ENCODE measurements at places on chromosomes 4 and X. TPM values are rescaled to one million over a fixed set of nuclear protein-coding genes. Genes with fewer than 3 reads are reported as not detected.

MAP3K15 gene
- total RNA-seq: not detected

WDFY3 gene
- 104 TPM for total RNA-seq

TCEAL7 gene
- total RNA-seq: 16.2 TPM

RHOXF2 gene
- total RNA-seq: not detected

MRPL1 gene
- total RNA-seq: 30.5 TPM

EDA gene
- 0.10 TPM for total RNA-seq

XK gene
- total RNA-seq: not detected

LDB2 gene
- 57.1 TPM for total RNA-seq

FAM13A gene
- total RNA-seq: 4.0 TPM

GRCh38 chr4:26345565-26345938 is 24.7 kb downstream of the RBPJ start:
- DNase-seq: no peak

DNA sequence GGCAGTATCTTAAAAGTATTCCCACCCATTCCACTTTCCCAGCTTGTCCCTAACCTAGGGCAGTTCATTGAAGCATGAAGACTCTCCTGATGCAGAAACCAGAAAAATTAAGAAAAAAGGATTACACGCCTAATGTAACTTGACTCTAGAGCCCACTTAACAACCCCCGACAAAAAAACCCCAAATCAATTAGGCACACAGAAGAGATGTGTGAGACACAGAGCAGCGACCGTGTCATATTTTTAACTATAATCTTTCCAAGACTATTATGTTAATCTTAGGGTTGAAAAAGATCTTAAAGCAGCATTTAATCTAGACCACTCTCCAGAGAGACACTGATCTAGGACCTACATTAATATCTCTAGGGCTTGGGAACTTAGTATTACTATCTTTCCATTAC is 1.3 kb downstream of the YTHDC1 start:
- DNase-seq: no peak

GRCh38 chrX:39206399-39207145 is 405.3 kb downstream of the MID1IP1 start:
- no peak for DNase-seq

GRCh38 chr4:96162636-96163035 is 322.7 kb downstream of the PDHA2 start:
- no peak for DNase-seq

- DNase-seq: no peak
Observed at GRCh38 chr4:95027905-95028618, 270.3 kb downstream of the BMPR1B start.

DNA sequence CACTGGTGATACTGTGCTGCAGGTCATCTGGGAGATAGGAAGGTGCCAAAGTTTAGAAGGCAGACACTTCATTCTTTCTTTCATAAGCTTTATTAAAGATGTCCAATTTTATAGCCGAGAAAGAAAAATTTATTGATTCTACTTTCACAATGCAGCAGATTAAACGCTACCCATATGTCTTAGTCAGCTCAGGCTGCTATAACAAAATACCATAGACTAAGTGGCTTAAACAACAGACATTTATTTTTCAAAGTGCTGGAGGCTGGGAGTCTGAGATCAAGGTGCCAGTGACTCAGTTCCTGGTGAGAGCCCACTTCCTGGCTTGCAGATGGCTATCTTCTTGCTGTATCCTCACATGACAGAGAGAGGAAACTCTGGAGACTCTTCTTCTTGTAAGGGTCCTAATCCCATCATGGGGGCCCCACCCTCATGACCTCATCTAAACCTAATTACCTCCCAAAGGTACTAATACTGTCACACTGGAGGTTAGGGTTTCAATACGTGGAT is 33.4 kb upstream of the KLHL34 start:
- no peak for DNase-seq

GRCh38 chrX:29461039-29461438 is 754.3 kb upstream of the MAGEB2 start:
- no peak for DNase-seq

- DNase-seq: no peak
Observed at GRCh38 chrX:16914058-16914457, 32.4 kb upstream of the REPS2 start.

DNA sequence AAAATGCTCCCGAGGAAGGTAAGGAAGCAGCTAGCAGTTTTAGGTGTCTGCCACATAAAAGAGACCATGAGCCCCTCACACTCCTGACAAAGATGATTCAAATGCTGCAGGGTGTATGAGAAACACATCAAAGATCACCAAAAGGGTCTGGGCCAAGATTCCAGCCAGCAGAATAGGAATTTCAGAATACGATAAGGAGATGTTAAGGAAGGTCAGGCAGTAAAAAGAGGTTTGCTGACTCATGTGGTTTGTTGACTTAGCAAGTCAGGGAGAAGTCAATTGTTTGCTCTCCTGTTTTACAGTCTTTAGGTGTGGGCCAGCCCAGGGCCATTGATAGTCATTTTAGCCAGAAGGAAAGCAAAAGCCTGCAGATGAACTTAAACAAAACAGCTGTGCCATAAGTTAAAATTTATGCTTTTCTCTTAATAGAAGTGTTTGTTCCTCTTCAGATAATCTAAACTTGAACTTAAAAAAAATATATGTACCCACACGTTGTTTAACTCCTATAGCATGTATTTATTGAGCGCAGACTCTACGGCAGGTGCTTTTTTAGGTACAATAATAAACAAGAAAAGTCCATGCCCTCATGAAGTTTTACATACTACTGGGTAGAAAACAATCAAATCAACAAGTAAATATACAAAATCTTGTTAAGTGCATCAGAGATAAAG is 115.6 kb downstream of the CAMK2D start:
- DNase-seq: peak; percentile 39

DNA sequence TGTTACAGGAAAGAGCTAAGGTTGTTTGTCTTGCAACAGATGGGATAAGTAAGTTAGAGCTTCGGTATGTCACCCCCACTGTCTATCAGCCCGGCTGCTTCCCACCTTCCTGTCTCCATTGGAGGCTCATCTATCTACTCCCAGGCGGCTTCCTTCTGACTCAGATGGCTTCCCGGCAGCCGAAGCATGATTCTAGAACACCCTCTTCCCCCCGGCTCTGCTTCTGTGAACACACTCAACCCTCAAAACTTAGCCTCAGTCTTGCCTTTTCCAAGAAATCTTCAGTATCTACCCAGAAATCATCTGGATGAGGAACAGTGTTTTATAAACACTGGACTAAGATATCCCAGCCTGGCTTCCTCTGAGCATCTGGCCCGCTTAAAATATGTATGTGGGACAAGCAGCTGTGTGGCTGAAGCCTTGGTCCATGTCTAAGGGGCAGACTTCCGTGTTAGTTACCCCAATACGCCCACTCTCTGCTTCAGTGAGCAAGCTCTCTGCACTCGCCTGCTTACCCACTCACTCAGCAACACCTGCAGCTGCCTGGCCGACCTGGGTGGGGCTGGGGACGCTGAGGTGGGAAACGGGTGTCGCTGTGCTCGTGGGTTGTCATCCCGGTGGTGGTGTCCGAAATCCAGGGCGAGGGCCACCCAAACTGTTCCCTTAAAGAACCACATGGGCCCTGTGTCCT is 12.0 kb upstream of the SLC2A9 start:
- no peak for DNase-seq

- DNase-seq: no peak
Observed at GRCh38 chr4:115323106-115323707, 209.8 kb upstream of the NDST4 start.

DNA sequence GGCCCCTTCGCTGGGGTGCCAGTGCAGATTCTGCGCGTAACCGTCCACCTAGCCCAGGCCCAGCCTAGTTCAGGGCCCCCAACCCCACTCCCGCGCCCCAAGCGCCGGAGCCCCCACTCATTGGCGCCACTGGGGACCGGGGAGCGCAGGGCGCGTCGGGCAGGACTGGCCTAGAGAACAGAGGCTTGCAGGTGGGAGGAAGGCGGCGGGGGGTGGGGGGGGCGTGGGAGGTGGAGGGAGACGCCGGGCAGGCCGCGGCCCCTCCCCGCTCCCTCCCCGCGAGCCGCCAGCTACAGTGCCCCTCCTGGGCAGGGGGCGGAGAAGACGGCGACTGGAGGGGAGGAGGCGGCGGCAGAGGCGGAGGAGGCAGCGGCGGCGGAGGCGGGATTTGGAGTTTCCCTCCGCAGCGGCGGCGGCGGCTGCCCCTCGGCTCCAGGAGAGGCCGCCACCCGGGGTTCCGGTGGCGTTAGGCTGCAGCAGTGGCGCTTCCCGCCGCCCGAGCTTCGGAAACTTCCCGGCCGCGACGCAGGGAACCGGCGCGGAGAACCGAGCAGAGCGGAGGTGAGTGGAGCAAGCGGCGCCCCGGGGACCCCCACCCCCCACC is 4.8 kb upstream of the DUSP9 start:
- DNase-seq: no peak

DNA sequence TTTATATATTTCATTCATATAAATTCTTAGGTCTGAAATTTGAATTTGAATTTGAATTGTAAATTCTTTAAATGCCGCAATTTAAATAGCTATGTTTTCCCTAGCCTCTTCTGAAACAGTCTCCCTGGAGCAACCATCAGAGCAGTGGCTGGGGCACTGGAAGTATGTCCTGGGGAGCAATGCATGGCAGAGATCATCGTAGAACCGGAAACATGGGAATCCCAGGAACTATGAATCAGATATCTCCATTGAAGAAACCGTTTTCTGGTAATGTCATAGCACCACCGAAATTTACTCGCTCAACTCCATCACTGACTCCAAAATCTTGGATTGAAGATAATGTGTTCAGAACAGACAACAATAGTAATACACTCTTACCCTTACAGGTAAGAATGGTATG is 4.9 kb downstream of the CPEB2 start:
- DNase-seq: no peak

- no peak for DNase-seq
Observed at GRCh38 chrX:123713434-123713833, 19.4 kb downstream of the THOC2 start.

GRCh38 chr4:182215148-182215547 is 28.1 kb upstream of the TENM3 start:
- DNase-seq: no peak

DNA sequence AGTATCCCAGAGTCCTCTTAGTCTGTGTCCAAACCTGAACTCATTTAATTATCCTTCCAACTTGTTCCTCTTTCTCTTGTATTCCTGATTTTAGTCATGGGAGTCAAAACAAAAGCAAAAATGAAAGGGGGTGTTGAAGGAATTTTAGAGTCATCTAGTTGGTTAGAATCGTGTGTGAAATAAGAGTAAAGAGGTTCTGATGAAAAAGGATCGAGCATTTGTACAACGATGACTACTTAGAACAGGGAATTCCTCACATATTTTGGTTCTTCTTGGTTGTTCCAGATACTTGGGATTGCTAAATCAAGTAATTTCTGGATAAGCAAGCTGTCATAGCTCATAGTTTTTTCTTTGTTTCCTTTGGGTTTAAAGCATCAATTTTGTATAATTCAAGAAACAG is 194.4 kb downstream of the BCOR start:
- no peak for DNase-seq

DNA sequence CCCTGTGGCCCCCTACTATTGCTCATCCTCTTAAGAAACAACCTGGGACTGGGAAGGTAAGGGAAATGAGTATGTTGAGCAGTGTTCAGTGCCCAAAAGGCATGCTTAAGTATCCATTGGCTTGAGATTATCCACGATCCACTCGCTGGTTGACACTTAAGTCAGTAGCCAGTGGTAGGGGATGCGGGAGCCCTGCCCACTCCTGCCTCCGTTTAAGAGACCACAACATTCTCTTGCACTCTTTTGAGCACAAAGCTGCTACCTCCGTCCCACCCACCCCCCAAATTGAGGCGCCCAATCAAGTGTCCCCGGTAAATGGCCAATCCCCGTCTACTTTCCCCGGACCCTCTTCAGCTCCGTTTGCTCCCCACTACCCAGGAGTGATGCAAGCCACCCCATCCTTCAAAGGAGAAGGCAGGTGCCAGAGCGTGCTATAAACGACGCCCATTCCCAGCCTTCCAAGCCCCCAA is 25.0 kb downstream of the UTP14A start:
- DNase-seq: no peak

DNA sequence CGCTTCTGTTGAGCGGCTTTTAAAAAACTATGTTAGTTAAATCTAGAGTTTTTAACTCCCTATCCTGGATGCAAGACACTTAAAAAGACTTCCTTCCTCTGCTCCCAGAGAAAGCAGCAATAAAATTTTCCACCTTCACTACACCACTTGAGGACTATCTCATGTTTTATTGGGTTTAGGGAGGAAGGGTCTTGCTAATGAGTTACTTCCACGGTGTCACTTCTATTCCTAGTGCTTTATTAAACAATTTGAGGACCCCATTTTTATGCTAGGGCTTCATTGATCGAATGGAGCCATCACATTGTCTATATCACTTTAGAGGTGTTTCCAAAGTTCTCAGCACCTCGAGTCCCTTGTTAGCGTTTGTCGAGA is 3.7 kb upstream of the STIM2 start:
- no peak for DNase-seq

DNA sequence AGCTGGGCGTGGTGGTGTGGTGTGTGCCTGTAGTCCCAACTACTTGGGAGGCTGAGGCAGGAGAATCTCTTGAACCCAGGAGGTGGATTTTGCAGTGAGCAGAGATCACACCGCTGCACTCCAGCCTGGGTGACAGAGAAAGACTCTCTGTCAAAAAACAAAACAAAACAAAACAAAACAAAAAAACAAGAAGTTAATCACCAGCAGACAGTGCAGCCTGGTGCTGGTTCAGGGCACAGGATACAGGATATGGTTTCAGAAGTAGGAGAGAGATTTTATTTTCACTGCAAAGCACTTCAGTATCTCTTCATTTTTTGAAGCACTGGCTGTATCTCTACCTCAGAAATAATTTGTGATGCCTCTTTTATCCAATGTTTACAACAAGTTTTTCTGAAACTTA is 1222.9 kb upstream of the PRKX start:
- no peak for DNase-seq

DNA sequence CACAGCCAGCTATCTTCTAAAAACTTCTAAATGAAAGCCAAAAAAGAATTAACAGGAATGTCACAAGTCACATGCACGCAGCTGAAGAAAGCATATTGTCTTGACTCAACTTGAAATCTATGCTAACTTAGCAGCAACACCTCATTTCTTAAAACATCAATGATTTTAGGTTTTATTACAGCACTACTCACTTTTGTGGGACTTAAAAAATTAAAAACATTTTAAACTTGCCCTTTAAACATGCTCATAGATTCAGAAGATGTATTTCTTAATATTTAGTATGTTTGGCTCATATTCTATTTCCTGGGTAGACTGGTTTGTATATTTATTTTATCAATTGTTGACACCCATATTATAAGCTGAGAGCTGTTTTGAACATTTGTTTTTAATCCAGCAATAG is 279.4 kb downstream of the NKX6-1 start:
- no peak for DNase-seq

All from glomerular endothelial cell (primary cell).